RPMI7951 (cell line): ENCODE measurements at places on chromosomes 3 and 15.

GRCh38 chr3:131350506-131350905 lies 31.1 kb upstream of the NUDT16 start:
- peak; percentile 48 for DNase-seq

- DNase-seq, result no peak
These were observed 41.6 kb downstream of the GOLGA6L10 start for GRCh38 chr15:82307714-82308081.

- DNase-seq, result no peak
These were observed 7.7 kb downstream of the SRP14 start for GRCh38 chr15:40031300-40031699.

GRCh38 chr3:118501152-118501551 lies 533.5 kb downstream of the IGSF11 start:
- DNase-seq, result peak; percentile 38

- peak; percentile 28 for DNase-seq
These were observed 48.0 kb upstream of the MRPL3 start for GRCh38 chr3:131550562-131551465.
